Panc1 (cell line): ENCODE measurements at places on chromosomes 16 and 17. TPM values are rescaled to one million over a fixed set of nuclear protein-coding genes. Genes with fewer than 3 reads are reported as not detected.
A peak's percentile ranks its signal among the peaks of the same experiment; 100 is the strongest.

The KRT36 gene
- total RNA-seq = not detected

The VWA3A gene
- not detected for total RNA-seq

The CPNE7 gene
- total RNA-seq = 32.7 TPM

The RNF112 gene
- 0.10 TPM for total RNA-seq

The BCL6B gene
- total RNA-seq = 0.18 TPM

The PIGS gene
- 78.8 TPM for total RNA-seq

The ADAD2 gene
- total RNA-seq = not detected

The NDUFB10 gene
- total RNA-seq = 287 TPM

DNA sequence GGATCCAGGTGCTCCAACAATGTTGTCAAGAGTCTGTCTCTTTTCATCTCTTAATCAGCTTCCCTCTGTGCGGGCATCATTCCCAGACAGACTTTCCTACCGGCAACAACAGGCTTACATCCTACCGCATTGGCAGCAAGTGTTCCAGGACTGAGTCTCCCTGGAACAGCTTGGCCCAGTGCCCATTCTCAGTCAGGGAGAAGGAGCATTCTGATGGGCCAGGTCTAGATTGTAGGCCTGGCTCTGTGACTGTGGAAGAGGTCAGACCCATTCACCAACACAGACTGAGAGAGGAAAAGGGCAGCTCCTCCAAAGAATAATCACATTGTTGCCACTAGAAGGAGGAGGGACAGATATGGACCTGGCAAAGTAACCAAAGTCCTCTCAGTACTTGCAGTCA, 68.1 kb upstream of the TMEM132E start:
- no peak for DNase-seq
- H3K36me3 ChIP-seq = no peaks in the 10 kb centered on the region
- H3K27me3 ChIP-seq = peaks cover 22% of the 10 kb centered on the region
- no peak overlapping the region for H3K4me3 ChIP-seq
- H3K27ac ChIP-seq = no peak overlapping the region
- H3K4me1 ChIP-seq = no peaks in the 10 kb centered on the region

- no peak overlapping the region for H3K27ac ChIP-seq
- H3K4me3 ChIP-seq = no peak overlapping the region
- no peaks in the 10 kb centered on the region; the same call in 1 of the 2 replicates for H3K27me3 ChIP-seq
- no peaks in the 10 kb centered on the region for H3K4me1 ChIP-seq
- DNase-seq = no peak
These were observed 69.2 kb downstream of the C16orf78 start for GRCh38 chr16:49442805-49443204.

GRCh38 chr17:2862197-2862596, 66.0 kb downstream of the RAP1GAP2 start:
- H3K4me1 ChIP-seq = no peaks in the 10 kb centered on the region
- no peak overlapping the region for H3K27ac ChIP-seq
- no peaks in the 10 kb centered on the region for H3K36me3 ChIP-seq
- no peak for DNase-seq
- no peak overlapping the region for H3K4me3 ChIP-seq
- H3K27me3 ChIP-seq = no peaks in the 10 kb centered on the region

GRCh38 chr17:64974750-64975317, 55.6 kb upstream of the LRRC37A3 start:
- peak overlapping the region; percentile 91 for H3K27ac ChIP-seq
- DNase-seq = no peak
- no peaks in the 10 kb centered on the region; the same call in 1 of the 2 replicates for H3K36me3 ChIP-seq
- no peaks in the 10 kb centered on the region for H3K27me3 ChIP-seq
- H3K4me3 ChIP-seq = peak overlapping the region; percentile 71

DNA sequence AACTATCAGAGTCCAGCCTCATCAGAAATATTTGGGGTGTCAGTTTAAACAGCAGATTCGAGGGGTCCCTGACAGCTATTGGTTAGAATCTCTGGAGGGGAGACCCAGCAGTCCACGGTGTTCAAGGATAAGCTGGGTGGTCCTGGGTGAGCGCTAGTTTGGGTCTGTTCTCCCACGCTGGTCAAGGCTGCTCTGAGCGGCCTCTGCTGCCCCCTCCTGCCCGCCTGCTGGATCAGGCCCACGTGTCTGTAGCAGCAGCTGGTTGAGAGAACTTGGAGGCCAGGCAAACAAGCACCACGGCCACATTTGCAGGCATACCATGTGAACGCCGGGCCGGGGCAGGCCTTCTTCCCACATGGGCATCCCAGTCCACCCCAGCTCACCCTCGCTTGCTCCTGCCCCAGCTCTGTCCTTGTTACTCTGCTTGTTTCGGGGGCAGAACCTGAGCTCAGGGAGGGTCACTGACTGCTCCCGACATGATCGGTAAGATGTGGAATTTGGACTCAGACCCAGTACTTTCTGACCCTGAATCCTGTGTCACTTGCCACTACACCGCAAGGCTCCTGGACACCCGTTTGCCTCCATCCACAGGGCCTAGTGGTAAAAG, 7.4 kb downstream of the FOXF1 start:
- DNase-seq = no peak
- peaks cover 4% of the 10 kb centered on the region; the same call in 1 of the 2 replicates for H3K27me3 ChIP-seq
- H3K27ac ChIP-seq = no peak overlapping the region
- no peak overlapping the region for H3K4me3 ChIP-seq
- H3K36me3 ChIP-seq = no peaks in the 10 kb centered on the region
- H3K4me1 ChIP-seq = no peaks in the 10 kb centered on the region

DNA sequence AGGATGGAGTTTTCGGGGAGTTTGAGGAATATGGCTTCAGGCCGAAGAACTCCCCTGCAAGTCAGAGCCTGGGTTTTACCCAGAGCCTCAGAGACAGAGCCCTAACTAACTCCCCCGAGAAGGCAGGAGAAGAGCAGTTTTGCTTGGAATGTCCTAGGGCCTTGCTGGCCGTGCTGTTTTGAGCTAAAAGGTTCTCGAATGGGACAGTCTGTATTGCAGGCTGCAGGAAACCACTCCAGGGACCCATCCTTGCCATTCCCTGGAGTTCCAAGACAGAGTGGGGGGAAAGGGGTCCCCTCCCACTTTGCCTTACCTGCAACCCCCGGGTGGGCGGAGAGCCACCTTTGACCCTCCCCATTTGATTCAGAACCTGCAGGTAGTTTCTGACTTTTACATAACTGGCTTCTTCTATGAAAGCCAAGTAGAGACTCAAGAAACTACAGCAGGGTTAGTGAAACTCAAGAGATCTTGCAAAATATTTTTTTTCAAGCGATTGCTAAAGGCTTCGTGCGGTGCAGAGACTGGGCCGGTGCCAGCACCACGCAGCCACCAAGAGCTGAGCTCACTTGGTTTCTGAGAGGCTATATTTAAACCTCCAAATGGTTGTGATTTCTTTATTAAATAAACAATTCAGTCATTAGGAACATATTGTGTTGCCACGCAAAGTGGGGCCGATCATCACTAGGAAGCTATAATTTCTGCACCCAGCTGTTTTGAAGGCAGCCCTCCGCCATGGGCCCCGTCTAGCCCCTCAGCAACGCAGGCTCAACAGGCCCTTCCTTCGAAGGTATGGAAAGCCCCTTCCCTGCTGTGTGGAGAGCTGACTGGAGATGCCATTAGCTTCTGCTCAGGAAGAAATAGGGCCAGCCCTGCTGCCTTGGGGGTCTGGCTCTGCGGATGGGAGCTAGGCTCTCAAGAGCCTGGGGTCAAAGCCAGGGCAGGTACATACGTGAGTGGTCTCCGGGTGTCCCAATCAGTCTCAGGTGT, 223.0 kb downstream of the NTN1 start:
- no peak for DNase-seq
- H3K4me3 ChIP-seq = no peak overlapping the region
- no peaks in the 10 kb centered on the region for H3K36me3 ChIP-seq
- H3K4me1 ChIP-seq = peaks cover 10% of the 10 kb centered on the region

DNA sequence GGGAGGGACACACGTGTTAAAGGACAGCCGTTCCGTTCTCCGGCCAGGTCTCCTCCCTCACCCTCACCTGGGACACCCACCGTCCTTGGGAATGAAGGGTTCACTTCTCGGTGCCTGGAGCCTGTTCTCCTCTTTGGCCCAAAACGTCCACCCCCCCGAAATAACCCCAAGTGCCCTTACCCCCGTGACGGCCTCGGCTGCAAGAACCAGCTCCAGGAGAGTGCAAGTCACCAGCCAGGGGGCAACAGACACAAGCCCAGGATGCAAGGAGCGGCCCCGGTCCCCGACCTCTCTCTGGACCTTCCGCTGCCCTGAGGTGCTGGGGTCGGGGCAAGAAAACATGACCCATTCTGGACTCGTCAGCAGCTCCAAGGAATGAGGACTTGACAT, 20.0 kb upstream of the UBE2I start:
- H3K36me3 ChIP-seq = no peaks in the 10 kb centered on the region
- H3K27me3 ChIP-seq = no peaks in the 10 kb centered on the region
- no peak overlapping the region for H3K4me3 ChIP-seq
- no peak overlapping the region for H3K27ac ChIP-seq
- H3K4me1 ChIP-seq = peaks cover 10% of the 10 kb centered on the region; the same call in 1 of the 2 replicates

- no peaks in the 10 kb centered on the region for H3K27me3 ChIP-seq
- no peak overlapping the region for H3K4me3 ChIP-seq
- no peak for DNase-seq
- no peaks in the 10 kb centered on the region for H3K4me1 ChIP-seq
These were observed 65.6 kb upstream of the HS3ST4 start for GRCh38 chr16:25626172-25626571.

GRCh38 chr17:28811651-28812090, 30.9 kb downstream of the FAM222B start:
- peaks cover 2% of the 10 kb centered on the region; the same call in 1 of the 2 replicates for H3K36me3 ChIP-seq
- H3K27ac ChIP-seq = peak overlapping the region; percentile 90
- peaks cover 50% of the 10 kb centered on the region for H3K4me1 ChIP-seq
- peak; percentile 18 for DNase-seq
- H3K4me3 ChIP-seq = peak overlapping the region; percentile 58

- H3K4me1 ChIP-seq = no peaks in the 10 kb centered on the region
- no peak overlapping the region for H3K4me3 ChIP-seq
- H3K27ac ChIP-seq = no peak overlapping the region
- no peaks in the 10 kb centered on the region for H3K27me3 ChIP-seq
These were observed 307.2 kb downstream of the ABCC12 start for GRCh38 chr16:47848421-47849109.

DNA sequence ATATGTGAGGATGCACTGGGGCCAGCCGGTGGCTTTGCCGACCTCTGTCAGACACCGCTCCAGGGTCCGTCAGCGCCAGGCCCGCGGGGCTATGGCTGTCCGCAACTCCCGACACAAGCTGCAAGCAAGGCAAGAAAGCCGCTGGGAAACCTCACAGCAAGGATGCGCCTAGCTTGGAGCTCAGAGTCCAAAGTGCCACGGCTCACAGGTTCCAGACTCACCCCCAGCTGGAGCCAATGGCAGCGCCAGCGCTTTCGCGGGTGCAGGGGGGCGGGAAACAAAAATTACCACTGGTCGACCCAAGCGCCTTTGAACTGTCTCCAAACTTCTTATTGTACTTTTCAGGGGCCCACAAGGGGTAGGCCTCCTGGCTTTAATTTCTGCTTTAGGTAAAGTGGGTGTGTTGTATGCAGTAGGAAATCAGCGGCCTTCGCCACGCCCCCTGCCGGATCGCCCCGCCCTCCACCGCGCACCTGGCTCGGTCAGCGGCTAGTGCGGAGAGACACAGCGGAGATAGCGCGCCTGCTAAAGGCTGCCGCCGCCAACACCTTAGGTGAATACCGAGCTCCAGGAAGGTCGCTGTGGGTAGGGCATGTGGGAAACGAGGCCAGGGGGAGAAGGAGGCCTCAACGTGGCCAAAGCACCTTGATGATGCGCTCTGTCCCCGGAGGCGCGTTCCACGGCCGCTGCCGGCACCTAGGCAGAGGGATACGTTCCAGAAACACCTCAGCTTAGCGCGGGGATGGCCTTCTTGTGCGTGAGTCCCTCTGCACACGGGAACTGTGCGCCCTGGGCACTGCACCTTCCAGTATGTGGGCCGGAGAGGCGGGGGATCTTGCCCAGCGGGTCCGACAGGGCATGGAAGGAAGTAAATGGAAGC, 61.0 kb upstream of the RBL2 start:
- H3K36me3 ChIP-seq = no peaks in the 10 kb centered on the region
- H3K27me3 ChIP-seq = peaks cover 25% of the 10 kb centered on the region
- H3K4me1 ChIP-seq = peaks cover 5% of the 10 kb centered on the region; the same call in 1 of the 2 replicates
- DNase-seq = no peak
- H3K27ac ChIP-seq = no peak overlapping the region
- H3K4me3 ChIP-seq = peak overlapping the region; percentile 53

GRCh38 chr17:60792250-60792898, 114.7 kb downstream of the BCAS3 start:
- no peaks in the 10 kb centered on the region for H3K27me3 ChIP-seq
- no peak overlapping the region for H3K27ac ChIP-seq
- H3K4me3 ChIP-seq = no peak overlapping the region
- DNase-seq = no peak

GRCh38 chr16:21128991-21129390, 21.7 kb downstream of the DNAH3 start:
- H3K27ac ChIP-seq = no peak overlapping the region
- no peaks in the 10 kb centered on the region for H3K4me1 ChIP-seq
- DNase-seq = no peak
- H3K4me3 ChIP-seq = no peak overlapping the region
- no peaks in the 10 kb centered on the region for H3K36me3 ChIP-seq

GRCh38 chr16:58299757-58300349, 5.0 kb upstream of the PRSS54 start:
- H3K4me1 ChIP-seq = no peaks in the 10 kb centered on the region
- no peak for DNase-seq
- no peak overlapping the region for H3K4me3 ChIP-seq
- no peaks in the 10 kb centered on the region for H3K27me3 ChIP-seq
- no peaks in the 10 kb centered on the region for H3K36me3 ChIP-seq

DNA sequence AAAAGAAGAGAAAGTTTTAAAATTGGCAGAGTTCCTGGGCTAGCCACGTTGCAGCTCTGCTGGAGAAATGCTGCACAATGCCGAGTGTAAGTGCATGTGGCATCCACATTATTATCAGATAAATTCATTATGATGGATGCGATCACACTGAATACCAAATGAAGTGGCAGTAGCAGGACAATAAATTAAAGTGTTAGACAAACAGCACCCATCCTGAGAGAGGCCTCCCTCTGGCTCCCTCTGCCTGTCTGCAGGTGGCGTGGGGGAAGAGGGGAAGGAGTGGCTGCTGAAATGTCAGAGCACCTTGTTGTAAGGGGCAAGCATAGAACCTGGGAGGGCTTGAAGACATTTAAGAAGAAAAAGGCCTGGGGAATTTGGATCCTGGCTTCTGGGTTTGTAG, 324.1 kb downstream of the HAPSTR1 start:
- no peak for DNase-seq
- no peak overlapping the region for H3K27ac ChIP-seq
- H3K27me3 ChIP-seq = peaks cover 8% of the 10 kb centered on the region; the same call in 1 of the 2 replicates
- H3K4me1 ChIP-seq = no peaks in the 10 kb centered on the region
- H3K4me3 ChIP-seq = no peak overlapping the region

- no peaks in the 10 kb centered on the region for H3K27me3 ChIP-seq
- peaks cover 2% of the 10 kb centered on the region for H3K36me3 ChIP-seq
These were observed 11.1 kb downstream of the FANCA start for GRCh38 chr16:89805136-89805905.

- DNase-seq = no peak
- H3K27ac ChIP-seq = no peak overlapping the region
- H3K27me3 ChIP-seq = no peaks in the 10 kb centered on the region
- no peaks in the 10 kb centered on the region for H3K36me3 ChIP-seq
- H3K4me1 ChIP-seq = no peaks in the 10 kb centered on the region
These were observed 23.6 kb downstream of the CIBAR2 start for GRCh38 chr16:85088570-85089199.
